Type B pancreatic cell (in vitro differentiated cells): ENCODE measurements at places on chromosomes 13 and 19.

DNA sequence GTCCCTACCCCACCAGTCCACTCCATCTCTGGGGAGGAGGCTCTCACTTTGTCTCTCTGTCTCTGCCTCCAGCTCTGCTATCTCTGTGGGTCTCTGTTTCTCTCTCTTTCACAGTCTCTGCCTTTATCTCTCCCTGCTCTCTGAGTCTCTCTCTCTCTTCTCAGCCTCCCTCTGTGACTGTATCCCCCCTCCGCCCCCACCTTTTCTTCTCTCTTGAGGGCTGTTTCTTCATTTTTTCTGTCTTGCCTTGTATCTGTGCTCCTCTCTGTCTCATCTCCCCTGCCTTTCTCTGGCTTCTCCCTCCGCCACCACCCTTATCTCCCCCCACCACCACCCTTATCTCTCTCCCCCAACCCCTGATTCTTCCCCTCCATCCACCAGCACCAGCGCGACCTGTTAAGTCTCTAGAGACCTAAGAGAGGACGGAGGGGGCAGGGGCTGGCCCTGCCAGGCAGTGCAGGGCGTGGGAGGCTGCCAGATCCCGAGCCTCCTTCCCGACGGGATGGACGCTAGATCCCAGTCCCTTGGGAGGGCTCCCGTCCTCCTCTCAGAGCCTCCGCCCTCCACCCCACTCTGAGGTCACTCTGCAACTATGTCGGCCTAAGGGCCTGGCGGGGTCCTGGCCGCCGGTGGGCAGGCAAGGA is 1.0 kb downstream of the AXL start:
- H3K27me3 ChIP-seq = peaks cover 7% of the 10 kb centered on the region
- H3K4me1 ChIP-seq = peaks cover 21% of the 10 kb centered on the region
- peak overlapping the region; percentile 67 for H3K27ac ChIP-seq
- H3K36me3 ChIP-seq = peaks cover 9% of the 10 kb centered on the region

DNA sequence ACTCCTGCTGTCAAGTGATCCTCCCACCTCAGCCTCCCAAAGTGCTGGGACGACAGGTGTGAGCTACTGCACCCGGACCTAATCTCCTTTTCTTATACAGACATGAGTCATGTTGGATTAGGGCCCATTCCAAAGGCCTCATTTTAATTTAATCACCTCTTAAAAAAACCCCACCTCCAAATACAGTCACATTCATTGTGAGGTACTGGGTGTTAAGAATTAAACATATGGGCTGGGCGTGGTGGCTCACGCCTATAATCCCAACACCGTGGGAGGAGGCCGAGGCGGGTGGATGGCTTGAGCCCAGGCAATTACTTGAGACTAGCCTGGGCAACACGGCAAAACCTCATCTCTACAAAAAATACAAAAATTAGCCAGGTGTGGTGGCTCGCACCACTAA is 46.6 kb downstream of the PIN1 start:
- no peak overlapping the region for H3K27ac ChIP-seq
- H3K4me3 ChIP-seq = no peak overlapping the region
- no peaks in the 10 kb centered on the region for H3K36me3 ChIP-seq
- DNase-seq = no peak
- no peaks in the 10 kb centered on the region for H3K27me3 ChIP-seq

DNA sequence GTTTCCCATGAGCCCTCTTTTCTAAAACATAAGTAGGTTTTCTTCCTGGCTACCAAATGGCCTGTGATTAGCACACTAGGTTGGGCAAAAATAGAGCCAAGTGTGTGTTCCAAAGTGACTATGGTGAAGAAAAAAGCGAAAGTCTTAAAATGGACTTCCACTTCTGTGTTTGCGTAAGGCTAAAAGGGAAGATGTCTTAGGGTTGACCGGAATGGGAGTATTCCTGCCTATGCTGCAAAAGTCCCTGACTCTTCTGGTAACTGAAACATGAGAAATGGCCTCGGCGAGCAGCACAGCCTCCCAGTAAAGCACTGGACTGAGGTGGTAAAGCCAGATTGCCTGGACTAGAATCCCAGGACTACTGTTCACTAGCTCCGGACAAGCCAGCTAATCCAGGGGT is 2.4 kb upstream of the FPR1 start:
- H3K4me3 ChIP-seq = no peak overlapping the region
- no peaks in the 10 kb centered on the region for H3K27me3 ChIP-seq
- no peak for DNase-seq
- H3K36me3 ChIP-seq = no peaks in the 10 kb centered on the region

GRCh38 chr19:35269438-35270117 is 816 bp downstream of the USF2 start:
- H3K4me3 ChIP-seq = peak overlapping the region; percentile 78
- peak; percentile 90 for DNase-seq
- H3K27me3 ChIP-seq = no peaks in the 10 kb centered on the region
- peaks cover 18% of the 10 kb centered on the region for H3K4me1 ChIP-seq
- H3K27ac ChIP-seq = peak overlapping the region; percentile 76

DNA sequence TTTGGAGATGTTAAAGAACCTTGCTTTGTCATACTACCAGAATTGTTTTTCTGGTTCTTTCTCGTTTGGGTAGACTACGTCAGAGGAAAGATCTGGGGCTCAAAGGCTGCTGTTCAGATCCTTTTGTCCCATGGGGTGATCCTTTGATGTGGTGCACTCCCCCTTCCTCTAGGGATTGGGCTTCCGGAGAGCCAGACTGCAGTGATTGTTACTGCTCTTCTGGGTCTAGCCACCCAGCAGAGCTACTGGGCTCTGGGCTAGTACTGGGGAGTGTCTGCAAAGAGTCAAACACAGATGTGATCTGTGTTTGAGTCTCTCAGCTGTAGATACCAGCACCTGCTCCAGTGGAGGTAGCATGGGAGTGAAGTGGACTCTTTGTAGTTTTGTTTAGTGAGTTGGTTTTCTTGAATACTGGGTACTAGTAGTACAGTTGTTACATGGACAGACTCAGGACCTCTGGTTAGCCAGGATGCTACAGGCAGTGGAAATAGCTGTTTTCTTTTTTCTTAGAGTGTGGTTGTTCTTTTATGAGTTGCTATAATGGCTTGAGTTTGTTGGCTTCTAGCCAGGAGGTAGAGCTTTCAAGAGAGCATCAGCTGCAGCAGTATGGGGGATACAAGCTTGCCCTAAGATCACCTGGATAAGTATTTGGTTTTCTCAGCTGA is 34.4 kb downstream of the DNAJC15 start:
- H3K4me1 ChIP-seq = peaks cover 44% of the 10 kb centered on the region
- H3K36me3 ChIP-seq = peaks cover 47% of the 10 kb centered on the region
- H3K4me3 ChIP-seq = peak overlapping the region; percentile 71

DNA sequence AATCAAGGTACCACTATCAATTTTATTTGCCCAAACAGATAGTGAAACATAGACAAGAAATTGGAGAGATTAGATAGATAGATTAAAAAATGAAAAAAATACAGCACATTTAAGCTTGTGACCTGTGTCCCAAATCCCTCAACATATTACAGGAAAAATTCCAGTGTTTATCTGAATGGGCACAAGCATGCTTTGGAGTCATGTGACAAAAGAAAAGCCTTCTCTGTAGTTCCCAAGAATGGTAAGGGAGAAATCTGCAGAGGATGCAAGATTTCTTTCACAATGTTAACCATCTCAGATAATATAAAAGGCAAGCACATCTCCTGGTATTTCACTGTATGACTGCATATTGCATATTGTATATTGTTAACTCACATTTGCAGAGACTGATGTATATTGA is 168.0 kb downstream of the PCDH9 start:
- peaks cover 18% of the 10 kb centered on the region for H3K4me1 ChIP-seq
- H3K27me3 ChIP-seq = no peaks in the 10 kb centered on the region
- H3K4me3 ChIP-seq = no peak overlapping the region
- DNase-seq = no peak
- no peak overlapping the region for H3K27ac ChIP-seq
- no peaks in the 10 kb centered on the region for H3K36me3 ChIP-seq

DNA sequence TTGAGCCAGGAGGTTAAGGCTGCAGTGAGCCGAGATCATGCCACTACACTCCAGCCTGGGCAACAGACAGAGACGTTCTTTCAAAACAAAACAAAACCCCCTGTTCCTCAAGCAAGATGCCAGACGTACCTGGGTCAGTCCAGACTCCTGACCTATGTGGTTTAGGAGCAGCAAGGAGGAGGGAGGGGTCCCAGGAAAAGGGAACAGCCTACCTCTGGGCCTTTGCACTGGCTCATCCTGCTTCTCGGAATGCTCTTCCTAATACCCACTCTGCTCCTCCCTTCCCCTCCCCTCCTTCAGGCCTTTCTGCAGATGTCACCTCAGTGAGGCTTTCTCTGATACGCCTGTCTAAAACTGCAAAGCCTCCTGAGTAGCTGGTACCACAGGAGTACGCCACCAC is 9.5 kb downstream of the RINL start:
- no peaks in the 10 kb centered on the region for H3K36me3 ChIP-seq
- peaks cover 16% of the 10 kb centered on the region for H3K4me1 ChIP-seq
- H3K27ac ChIP-seq = no peak overlapping the region

DNA sequence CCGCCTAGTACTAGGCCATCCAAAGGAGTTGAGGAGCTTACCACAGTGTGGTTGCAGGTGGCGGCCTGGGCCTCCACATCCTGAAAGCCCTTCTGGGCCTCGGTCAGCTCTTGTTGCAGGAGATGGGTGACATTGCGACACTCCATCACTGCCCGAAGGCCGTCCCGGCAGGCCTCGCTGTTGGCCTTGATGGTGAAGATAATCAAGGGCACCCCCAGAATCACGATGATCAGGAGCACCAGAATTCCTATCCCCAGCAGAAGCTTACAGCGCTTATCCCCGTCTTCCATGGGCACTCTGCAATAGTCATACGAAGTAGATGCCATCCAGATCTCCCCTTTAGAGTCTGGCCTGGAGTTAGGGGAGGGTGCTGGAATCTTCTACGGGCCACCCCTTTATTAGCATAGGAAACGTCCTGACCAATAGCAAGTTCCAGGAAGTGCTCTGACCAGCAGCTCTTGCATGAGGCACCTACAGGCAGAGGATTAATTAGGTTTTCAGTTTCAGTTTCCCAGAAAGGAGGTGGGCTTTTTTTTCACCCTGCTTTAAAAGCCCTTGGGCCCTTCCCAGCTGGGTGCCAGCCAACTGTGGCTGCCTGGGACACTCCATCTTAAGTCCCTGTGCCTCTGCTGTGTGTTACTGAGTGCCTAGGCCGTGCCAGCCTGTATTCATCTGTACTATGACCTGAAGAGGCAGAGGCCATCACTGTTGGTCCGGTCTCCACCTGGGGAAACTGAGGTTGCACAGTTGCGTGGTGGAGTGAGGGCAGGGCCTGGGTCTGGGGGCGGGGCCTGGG is at the start of gene BST2:
TSS of gene BST2 (minus strand) at position 381 of the 796 bp plus-strand sequence. CDS start at position 326, 55 bp downstream.
- peaks cover 4% of the 10 kb centered on the region for H3K27me3 ChIP-seq
- H3K4me3 ChIP-seq = no peak within 1 kb of the TSS
- H3K36me3 ChIP-seq = no peaks in the 10 kb centered on the region
- no peak for DNase-seq
- H3K4me1 ChIP-seq = peaks cover 11% of the 10 kb centered on the region
